ENCODE measurements at places on chromosomes 7 and 10. TPM values are rescaled to one million over a fixed set of nuclear protein-coding genes. Genes with fewer than 3 reads are reported as not detected.

- no peak overlapping the region for H3K27ac ChIP-seq
- H3K4me1 ChIP-seq: no peaks in the 10 kb centered on the region
- no peak for DNase-seq
- no peak overlapping the region for H3K4me3 ChIP-seq
- peaks cover 3% of the 10 kb centered on the region for H3K27me3 ChIP-seq
These were observed 475.4 kb upstream of the IGFBP3 start for GRCh38 chr7:46396481-46396880.

DNA sequence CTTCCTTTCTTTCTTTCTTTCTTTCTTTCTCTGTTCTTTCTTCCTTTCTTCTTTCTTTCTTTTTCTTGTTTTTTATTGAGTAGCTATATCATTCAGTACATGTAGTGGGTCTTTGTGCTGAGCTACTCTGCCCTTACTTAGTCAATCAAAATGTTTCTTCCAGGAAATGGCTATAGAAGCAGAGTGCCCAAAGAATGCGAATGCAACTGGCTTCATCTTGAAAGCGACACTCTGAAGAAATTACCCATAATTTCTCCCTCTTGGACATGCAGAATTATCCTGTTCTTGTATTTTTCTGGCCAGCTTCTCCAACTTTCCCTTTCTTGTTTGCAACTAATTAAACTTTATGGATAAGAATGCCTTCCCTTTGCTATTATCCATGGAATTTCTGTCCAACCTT lies 441.5 kb downstream of the MAGI2 start:
- H3K27me3 ChIP-seq: peaks cover 2% of the 10 kb centered on the region
- H3K4me1 ChIP-seq: no peaks in the 10 kb centered on the region
- H3K36me3 ChIP-seq: no peaks in the 10 kb centered on the region
- no peak overlapping the region for H3K27ac ChIP-seq
- no peak for DNase-seq

DNA sequence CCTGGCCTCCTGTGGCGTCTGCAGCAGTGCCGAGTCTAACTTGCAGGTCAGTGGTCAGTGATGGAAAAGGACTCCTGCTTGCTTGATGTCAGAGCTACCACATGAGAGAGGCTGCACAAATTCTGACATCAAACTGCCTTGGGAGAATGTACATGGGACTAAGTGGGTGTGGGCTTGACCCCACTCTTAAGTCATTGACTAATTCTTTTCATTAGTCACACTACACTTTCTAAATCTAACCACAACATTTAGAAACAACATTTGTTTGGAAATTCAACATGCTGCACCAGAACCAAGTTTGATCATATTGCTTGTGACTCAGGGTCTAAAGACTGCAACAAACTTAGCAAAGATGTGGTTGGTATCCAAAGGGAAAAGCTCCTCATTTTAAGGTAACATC lies 24.4 kb upstream of the CDC14C start:
- no peaks in the 10 kb centered on the region for H3K36me3 ChIP-seq
- H3K27me3 ChIP-seq: peaks cover 2% of the 10 kb centered on the region
- no peak overlapping the region for H3K27ac ChIP-seq
- H3K4me1 ChIP-seq: no peaks in the 10 kb centered on the region
- no peak for DNase-seq
- no peak overlapping the region for H3K4me3 ChIP-seq

GRCh38 chr7:17745610-17746009 lies 194.7 kb downstream of the SNX13 start:
- DNase-seq: no peak
- H3K4me1 ChIP-seq: no peaks in the 10 kb centered on the region
- H3K27me3 ChIP-seq: peaks cover 7% of the 10 kb centered on the region
- H3K27ac ChIP-seq: no peak overlapping the region

DNA sequence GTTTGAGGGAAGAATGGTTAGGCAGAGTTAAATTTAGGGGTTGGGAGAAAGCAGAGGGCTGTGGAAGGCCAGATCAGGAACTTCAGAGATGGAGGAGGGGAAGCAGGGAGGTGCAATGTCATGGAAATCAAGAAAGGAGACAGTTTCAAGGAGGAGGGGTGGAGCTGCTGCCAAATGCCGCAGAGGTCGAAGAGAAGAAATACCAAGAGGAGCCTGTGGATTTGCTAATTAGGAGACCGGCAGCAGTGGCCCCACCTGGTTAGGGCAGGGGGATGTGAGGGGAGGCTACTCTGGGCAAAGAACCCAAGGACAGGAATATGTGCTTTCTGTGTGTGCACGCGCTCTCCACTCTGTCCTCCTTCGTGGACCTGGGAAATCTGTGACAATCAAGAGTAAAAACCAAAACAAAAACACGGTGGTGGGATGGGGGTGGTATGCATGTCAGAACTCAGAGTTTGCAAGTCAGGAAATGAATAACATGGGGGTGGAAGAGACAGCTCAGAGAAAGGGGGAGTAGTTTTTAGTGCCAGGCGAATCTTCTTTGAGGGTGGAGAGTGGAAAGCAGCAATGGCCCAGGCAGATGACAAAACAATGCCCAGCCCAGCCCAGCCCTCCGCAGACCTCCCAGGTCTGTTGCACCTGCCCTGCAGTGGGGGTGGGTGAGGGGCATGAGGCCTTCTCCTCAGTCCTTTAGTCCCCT lies 102.9 kb upstream of the PAX2 start:
- no peak for DNase-seq
- H3K4me3 ChIP-seq: no peak overlapping the region
- H3K27ac ChIP-seq: no peak overlapping the region
- H3K27me3 ChIP-seq: peaks cover 70% of the 10 kb centered on the region
- H3K4me1 ChIP-seq: no peaks in the 10 kb centered on the region

GRCh38 chr7:45151967-45152366 lies 5.6 kb upstream of the RAMP3 start:
- H3K4me1 ChIP-seq: peaks cover 3% of the 10 kb centered on the region
- peaks cover 34% of the 10 kb centered on the region for H3K27me3 ChIP-seq
- DNase-seq: no peak
- no peak overlapping the region for H3K4me3 ChIP-seq
- H3K36me3 ChIP-seq: no peaks in the 10 kb centered on the region

GRCh38 chr7:19853261-19853832 lies 79.9 kb upstream of the TMEM196 start:
- H3K36me3 ChIP-seq: no peaks in the 10 kb centered on the region
- no peak overlapping the region for H3K27ac ChIP-seq
- no peaks in the 10 kb centered on the region for H3K4me1 ChIP-seq
- H3K27me3 ChIP-seq: no peaks in the 10 kb centered on the region
- DNase-seq: no peak
- no peak overlapping the region for H3K4me3 ChIP-seq

PPP1R3A gene
- not detected for total RNA-seq

All from osteocyte (in vitro differentiated cells).